ENCODE measurements at places on chromosomes 4 and X.
A peak's percentile ranks its signal among the peaks of the same experiment; 100 is the strongest.

GRCh38 chrX:134026565-134027311 lies 41.3 kb upstream of the GPC3 start:
- peak; percentile 1 for DNase-seq

- no peak for DNase-seq
Measured at GRCh38 chr4:186074189-186074588, 5.2 kb downstream of the TLR3 start.

GRCh38 chr4:159019356-159019755 lies 83.5 kb upstream of the RAPGEF2 start:
- no peak for DNase-seq

- DNase-seq, result peak; percentile 37
Measured at GRCh38 chr4:133969202-133969848, 232.3 kb downstream of the PABPC4L start.

GRCh38 chr4:83947125-83947829 lies 411.4 kb downstream of the GPAT3 start:
- DNase-seq, result no peak

GRCh38 chrX:915427-916229 lies 285.0 kb downstream of the SHOX start:
- DNase-seq, result no peak

DNA sequence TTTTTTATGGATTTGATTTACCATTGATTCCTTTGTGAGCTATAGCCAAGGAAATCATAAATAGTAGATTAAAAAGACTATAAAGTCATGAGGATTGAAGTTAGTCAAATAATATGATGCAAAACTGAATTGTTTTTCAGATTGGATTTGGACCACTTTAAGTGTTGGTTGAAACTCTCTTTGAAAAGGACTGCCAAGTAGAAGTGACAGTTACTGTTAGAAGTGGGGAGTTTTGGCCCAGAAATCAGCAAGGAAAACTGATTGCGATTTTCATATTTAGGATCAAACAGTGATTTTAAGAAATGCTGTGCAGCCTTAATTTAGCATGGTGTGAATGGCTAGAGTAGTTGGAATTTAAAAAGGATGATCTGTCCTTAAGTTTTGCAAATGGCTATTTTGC lies 4.9 kb downstream of the ADGRL3 start:
- no peak for DNase-seq

GRCh38 chr4:125070861-125071260 lies 243.9 kb upstream of the FAT4 start:
- no peak for DNase-seq

DNA sequence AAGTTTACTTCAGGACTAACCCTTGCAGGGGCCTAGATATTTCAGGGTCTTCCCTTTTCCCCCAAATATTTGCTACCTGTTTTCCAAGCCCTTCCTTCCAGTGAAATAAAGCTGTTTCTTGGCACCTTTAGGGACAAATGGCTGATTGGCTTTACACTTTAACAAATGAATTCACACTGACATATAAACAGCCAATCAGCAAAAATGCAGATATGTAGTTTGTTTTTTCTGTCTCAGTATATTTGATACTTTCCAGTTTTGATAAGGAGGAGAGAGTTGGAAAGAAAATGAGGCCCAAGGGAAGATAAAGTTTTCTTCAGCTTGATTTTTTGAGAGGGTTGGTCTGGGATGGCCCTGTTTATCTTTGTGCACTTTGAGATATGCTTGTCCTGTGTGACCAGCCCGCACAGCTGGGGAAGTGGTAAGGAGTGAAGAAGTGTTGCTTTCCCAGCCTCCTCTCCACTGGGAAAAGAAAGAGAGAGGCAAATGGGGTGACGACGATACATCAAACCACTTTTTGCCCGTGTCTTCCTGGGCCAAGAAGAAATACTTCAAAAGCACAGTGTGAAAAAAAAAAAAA lies 67.5 kb downstream of the MGST2 start:
- DNase-seq, result no peak

DNA sequence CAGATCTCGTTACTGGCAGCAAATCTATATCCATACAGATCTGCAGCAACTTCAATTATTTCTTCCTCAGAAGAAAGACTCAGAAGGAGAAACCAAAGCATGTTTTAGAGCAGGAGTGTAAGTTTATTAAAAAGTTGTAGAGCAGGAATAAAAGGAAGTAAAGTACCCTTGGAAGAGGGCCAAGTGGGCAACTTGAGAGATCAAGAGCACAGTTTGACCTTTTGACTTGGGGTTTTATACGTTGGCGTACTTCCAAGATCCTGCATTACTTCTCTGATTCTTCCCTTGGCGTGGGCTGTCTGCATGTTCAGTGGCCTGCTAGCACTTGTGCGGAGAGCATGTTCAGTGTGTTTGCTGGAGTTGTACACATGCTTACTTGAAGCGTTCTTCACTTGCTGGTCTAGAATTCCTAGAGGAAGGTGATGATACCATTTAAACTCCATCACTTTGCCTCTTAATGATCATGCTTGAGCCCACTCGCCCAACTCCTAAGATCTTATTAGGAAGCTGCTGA lies 1114.7 kb upstream of the PABPC4L start:
- no peak for DNase-seq

GRCh38 chrX:69988955-69989394 lies 60.8 kb downstream of the AWAT2 start:
- DNase-seq, result no peak

DNA sequence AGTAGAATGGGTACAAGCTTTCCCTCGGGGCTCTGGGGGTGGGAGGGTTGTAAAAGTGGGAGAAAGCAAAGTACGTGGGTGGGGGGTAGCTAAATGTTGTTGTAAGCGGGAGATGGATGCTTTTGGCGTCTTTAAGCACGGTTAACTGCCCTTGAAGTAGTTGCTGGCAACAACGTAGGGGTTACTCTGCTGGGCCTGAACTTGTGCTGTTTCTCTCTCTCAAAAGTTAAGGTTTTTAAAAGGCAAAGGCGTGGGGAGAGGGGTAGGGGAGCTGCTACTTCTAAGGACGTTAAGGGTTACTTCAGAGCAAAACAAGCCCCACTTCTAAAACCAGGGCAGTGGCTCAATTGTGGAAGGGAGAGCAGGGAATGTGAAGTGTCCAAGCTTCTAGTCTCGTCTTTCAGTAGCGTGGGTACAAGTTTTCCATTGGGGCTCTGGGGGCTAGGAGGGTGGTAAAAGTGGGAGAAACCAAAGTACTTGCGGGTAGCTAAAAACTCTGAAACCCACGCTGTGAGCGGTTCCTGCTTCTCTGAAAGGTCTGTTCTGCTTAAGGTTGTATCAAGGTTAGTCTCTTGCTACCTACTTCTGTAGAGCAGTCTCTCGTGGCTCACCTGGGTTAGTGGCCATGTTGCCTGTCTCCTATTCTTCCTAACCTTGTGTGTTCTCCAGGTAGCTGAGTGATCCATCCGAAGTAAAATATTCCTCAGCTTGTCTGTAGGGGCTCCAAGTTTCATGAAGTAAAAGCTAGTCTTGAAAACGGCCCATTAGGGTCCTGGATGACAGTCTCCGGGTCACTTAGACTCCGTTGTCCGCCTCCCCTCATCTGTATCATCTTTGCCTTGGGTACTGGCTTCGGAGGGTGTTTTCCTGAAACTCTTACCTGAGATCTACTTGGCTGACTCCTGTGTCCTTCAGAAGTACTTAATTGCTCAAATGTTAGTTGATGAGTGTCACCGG lies 1.7 kb upstream of the WDR1 start:
- DNase-seq, result no peak

DNA sequence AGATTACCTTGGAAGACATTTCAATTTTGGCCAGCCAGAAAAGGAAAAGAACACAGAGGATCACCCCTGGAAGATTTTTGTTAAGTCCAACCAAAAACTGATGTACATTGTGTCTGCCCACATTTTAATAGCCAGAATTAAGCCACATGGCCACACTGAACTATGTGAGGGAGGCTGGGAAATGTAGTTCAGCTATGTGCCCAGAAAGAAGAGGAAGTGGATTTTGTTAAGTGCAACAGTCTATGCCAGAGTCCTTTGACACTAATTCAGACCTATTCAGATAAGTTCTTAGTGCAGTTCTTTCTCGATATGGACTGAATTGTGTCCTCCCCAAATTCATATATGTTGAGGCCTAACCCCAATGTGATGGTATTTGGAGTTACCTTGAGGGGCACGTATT lies 18.4 kb downstream of the PRPS1 start:
- DNase-seq, result no peak

DNA sequence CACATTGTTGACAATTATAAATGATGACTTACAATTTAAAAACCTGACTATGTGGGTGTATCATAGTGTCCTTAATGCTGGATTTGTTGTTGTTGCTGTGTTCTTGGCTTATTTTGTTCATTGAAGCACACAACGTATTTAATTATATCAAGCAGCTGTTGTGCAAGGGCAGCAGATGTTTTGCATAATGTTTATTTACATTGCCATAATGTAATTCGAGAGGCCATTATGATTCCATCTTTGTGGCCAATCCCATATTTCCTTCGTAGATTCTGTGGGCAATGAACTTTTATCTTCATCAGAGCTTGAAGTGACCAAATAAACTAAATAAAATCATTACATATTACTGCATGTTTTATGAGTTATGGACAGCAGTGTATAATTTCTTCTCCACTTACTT lies 422.6 kb upstream of the GALNTL6 start:
- DNase-seq, result no peak

DNA sequence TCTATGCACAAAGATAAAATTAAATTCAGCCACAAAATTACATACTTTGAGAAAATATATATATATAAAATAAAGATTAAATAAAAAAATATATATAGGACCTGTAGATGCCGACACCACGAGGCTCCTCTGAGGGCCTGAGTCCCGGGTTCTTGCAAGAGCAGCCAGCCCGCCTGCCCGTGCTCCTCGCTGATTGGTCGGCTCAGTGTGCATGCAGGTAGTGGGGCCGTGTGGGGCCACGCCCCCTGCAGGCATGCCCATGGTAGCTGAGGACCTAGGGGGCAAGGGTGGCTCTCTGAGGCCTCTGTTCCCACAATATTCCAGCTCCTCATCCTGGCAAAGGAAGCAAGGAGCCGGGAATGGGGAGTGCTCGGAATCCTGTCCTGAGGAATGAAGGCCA lies 80.5 kb upstream of the AMELX start:
- DNase-seq, result no peak

- DNase-seq, result no peak
Measured at GRCh38 chr4:154973244-154974035, 192.4 kb downstream of the RBM46 start.

DNA sequence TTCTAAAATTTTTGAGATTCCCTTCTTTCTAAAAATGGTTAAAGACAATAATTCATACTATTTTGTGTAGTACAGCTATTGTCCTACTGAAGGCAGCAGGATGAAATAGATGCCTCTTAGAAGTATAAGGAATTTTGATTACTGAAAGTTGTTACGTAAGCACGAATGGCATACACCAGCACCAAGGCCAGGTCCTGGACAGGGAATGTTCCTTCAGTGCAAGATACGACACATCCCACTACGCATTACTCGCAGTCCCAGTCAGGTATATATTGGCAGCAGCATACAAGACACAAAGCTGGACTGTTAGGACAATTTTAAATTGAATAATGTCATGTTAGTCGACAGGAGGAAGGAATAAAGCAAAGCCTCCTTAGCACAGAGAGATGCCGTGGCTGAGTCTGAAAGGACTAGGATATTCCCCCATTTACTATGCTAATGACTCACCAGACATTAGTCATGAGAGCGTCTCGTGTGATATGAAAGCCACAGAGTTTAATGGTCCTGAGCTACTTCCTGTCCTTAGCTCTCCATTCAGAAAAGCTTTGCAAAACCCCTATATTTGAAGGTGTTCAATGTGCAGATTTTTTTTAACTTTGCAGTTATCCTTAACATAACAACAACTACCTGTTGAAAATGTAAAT lies 504.3 kb downstream of the FAM133A start:
- peak; percentile 8 for DNase-seq

DNA sequence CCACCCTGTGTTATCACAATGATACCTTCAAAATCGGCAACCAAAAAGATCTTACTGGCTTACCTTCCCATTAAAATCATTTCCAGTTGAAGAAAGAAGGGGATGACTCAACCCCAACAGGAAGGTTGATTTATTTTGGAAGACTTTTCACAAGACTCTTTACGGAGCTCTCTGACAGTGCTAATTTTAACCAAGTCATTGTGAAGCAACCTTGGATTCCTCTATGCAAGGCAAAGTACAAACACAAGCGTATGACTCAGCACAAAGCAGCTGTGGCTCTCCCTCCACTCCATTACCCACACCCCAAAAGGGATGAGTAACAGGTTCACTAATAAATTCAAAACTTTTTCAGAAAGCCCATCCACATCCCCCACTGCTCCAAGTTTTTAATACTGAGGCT lies 213.8 kb upstream of the FGF13 start:
- DNase-seq, result peak; percentile 66

- no peak for DNase-seq
Measured at GRCh38 chr4:150950657-150951288, 64.3 kb downstream of the LRBA start.

DNA sequence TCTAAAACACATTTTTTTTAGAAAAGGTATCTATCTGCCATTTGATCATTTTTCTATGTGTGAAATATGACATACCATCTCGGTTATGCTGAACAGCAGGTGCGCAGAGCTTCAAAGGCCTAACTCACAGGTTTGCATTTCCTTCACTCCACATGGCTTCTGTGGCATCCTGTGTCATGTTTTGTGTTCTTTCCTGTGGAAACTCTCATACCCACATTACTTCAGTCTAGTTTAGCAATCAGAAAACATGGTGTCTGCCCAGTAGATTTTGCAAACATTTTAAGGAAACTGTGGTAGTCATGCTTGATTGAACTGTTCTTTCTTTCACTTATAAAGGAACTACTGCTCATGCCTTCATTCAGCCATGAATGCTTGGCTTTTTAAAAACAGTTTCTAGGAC lies 11.3 kb upstream of the ARAP2 start:
- DNase-seq, result no peak

DNA sequence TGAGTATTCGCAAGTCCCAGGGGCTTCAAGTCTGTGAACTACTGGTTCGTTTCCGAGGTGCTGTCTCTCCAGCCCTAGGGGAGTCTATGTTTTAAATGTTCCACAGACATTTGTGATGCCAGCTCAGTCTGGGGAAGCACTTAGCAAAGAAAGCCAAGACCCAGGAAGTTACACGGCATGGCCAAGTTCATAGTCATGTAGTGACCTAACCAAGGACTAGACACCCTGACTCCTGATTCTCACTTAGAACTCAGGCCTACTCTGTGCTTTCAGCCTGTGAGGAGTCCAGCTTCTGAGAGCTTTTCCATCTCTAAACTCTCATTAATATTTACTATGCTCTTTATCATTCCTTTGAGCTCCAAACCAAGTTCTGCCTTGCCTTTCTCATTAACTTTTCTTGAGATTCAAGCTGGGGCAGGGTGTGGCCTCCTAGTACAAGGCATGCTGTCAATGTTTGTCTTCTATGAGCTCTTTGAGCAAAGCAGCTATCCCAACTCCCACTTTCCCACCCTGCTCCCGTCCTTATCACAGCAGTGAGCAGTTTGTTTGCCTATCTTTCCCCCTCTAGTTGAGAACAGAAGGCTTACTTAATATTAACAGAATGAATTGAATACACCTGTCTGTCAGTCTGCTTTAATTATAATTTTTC lies 105.4 kb upstream of the FAM9C start:
- no peak for DNase-seq

All from epithelial cell of prostate (primary cell).